Heart left ventricle (tissue), 16 donors: ENCODE measurements at places on chromosomes 6 and 20.

DNA sequence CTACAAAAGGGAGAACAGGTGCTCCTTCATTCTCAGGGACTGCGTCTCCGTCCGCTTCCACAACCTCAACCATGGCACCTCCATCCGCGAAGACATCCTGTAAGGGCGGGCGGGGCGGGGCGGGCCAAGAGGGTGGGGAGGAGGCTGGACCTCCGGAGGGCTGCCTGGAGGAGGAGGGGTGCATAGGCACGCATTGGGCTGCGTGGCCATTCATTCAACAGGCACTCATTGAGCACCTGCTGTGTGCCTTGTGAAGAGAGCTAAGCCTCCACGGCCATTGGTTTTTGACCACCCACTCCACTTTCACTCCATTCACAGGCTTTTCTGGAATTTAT lies 435 bp downstream of the ZSWIM3 start:
- no peak for DNase-seq

DNA sequence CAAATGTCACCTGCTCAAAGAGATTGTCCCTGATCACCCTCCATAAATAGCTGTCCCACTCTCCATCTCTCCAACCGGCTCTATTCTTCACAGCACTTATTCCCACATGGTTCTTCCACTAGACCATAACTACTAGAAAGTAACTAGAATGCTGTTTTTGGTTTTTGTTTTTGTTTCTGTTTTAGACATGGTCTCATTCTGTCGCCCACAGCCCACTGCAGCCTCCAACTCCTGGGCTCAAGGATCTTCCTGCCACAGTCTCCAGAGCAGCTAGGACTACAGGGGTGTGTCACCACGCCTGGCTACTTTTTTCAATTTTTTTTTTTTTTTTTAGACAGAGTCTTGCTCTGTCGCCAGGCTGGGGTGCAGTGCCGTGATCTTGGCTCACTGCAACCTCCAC lies 12.2 kb downstream of the MMP24 start:
- DNase-seq = no peak

DNA sequence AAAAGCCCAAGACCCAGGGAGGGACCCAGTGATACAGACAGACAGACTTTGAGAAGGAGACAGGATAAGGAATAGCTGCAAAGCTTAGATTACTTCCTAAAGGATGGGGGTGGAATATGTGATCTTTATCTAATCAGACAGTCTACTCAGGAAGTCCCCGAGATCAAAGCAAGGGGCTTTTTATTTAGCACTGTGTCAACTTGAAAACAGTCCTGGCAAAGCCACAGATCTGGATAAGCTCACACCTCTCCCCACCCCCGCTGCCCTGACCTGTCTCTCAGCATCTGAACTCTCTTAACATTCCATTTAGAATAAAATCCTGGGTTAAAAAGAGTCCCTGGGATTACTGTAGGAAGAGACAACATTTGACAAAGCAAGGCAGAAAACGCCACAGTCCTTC lies 101.5 kb downstream of the ISM1 start:
- no peak for DNase-seq

DNA sequence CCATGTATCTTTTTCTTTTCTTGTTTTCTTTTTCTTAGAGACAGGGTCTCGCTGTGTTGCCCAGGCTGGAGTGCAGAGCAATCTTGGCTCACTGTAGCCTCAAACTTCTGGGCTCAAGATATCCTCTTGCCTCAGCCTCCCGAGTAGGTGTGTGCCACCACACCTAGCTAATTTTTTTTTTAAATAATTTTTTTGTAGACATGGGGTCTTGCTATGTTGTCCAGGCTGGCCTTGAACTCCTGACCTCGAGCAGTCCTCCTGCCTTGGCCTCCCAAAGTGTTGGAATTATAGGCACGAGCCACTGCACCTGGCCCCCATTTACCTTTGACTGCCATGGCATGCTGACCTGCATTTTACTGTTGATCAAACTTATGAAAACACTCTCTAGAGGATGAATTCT lies 198.6 kb downstream of the SOX4 start:
- no peak for DNase-seq

DNA sequence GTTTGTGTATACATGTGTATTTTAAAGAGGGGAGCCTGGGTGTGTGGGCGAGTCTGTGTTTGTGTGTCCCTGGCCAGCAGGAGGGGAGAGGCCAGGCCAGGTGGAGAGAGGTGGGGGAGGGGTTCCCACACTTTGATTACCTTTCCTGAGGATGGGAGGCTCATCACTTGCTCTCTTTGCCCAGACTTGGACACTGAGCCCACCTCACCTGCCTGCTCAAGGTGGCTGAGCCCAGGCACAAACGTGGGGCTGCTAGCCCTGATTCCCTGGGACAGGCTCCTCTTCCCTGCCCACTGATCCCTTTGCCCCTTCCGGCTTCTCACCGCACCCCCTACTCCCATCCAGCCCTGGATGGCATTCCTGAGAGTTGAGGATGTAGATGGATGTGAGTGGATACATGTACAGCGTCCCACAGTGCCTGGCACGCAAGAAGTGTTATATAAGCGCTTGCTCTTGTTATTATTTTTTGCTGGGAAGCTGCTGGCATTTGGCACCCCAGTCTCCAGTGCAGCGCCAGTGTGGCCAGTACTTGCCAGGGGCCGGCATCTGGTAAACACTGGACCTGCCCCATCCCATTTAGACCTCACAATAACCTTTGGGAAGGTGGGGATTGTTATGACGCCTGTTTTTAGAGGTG lies 2.7 kb downstream of the CEBPB start:
- DNase-seq = no peak

GRCh38 chr6:77568570-77568969 lies 84.3 kb upstream of the MEI4 start:
- DNase-seq = no peak

DNA sequence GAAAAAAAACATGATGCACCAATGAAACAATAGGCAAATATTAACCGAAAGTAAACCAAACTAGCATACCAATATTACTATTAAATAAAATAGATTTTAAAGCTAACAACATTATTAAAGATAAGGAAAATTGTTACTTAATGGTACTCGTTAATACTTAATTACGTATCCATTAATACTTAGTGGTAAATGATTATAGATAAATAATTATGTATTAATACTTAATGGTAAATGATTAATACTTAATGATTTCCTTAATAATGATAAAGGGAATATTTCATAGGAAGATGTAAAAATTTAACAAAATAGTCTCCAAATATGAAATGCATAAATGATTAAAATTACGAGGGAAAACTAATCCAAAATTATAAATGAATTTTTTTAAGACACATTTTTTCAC lies 278.9 kb downstream of the PHACTR1 start:
- DNase-seq = no peak
